Omental fat pad (tissue), 4 donors: ENCODE measurements at places on chromosomes 4 and X. TPM values are rescaled to one million over a fixed set of nuclear protein-coding genes. Genes with fewer than 3 reads are reported as not detected.

DNA sequence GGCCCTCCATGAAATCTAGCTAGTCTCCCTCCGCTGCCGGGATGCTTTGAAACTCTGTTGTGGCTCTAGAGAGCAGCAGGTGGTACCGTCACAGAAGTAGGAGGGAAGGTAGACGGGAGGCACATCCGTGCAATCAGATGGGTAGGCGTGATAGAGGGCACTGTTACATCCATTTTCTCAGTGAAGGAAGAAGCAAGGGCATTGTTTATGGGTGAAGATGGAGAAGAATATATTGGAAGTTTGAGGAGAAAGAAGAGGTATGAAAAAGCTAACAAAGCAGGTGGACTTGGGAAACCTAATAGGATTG, 1.3 kb downstream of the ANAPC4 start:
- DNase-seq, result no peak

SSX4B gene
- total RNA-seq, result not detected

DNA sequence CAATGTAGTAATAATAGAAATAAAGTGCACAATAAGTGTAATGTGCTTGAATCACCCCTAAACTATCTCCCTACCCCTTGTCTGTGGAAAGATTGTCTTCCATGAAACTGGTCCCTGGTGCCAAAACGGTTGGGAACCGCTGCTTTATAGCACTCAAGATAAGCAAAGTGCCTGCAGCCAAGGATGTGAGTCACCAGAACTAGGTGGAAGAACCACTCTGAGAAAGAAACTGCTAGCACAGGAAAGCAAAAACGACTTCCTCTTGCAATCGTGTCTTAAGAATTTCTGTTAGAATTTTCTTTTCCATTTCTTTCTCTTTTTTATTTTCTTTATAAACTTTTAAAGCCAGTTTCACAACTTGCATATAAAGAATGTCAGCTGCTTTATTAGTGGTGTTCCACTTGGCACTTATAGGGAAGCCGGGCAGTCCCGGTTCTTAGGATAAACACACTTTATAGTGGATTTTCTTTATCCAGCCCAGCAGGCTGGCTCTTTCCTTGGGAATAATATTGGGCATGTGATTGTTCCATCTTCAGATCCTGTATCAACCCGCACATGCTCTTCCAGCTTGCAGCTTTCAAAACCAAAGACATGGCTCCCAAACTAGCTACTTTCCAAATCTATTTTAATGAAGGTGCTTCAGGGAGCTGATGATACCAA, 32.3 kb upstream of the CXCL8 start:
- DNase-seq, result peak; percentile 55

FMR1NB gene
- total RNA-seq, result not detected

SPCS3 gene
- 84.0 TPM for total RNA-seq

EGF gene
- not detected for total RNA-seq

AKAP4 gene
- not detected for total RNA-seq

ASMT gene
- total RNA-seq, result 0.56 TPM

DNA sequence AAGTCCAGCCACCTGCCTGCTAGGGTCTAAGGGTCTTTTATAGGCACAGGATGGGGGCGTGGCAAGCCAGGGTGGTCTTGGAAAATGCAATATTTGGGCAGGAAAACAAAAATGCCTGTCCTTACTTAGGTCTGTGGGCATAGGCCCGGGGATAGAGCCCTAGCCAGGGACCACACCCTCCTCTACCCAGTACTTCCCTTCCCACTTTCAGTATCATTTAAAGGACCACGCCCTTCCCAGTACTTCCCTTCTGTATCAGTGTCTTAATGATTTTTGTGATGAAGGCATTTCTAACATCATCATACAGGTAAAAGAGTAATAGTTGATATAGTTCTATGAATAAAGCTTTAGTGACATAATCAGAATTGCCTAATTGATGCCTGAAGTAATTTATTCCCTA, 11.4 kb downstream of the BANK1 start:
- DNase-seq, result no peak

GRCh38 chrX:71147496-71148277, 3.0 kb downstream of the NLGN3 start:
- no peak for DNase-seq

GRCh38 chr4:99827454-99827853, 10.8 kb downstream of the DAPP1 start:
- DNase-seq, result no peak

GRCh38 chr4:119227690-119228089, 15.2 kb downstream of the USP53 start:
- DNase-seq, result no peak

DNA sequence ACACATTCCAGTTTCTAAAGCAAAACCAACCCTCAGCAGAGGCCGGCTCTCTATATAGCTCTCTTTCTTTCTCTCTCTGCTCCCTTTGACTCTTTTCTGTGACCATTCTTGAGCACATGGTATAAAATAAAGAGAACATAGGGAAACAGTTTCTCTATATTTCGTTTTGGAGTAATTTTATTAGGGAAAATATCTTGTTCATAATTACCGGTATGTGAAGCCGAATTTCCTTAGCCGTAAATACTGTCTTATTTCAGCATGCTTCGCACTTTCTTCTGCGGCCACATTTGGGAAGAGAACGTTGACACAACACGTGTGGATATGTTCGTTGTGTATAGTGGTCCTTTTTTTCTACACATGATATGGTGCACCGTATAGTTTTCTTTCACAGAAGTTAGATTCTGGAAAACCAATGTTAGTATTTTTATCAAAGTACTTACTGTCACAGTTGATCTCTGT, 4.9 kb upstream of the LEF1 start:
- DNase-seq, result no peak
